Activated naive CD4-positive, alpha-beta T cell treated with anti-CD3 and anti-CD28 coated beads, Interleukin-2, amount 10 ng/mL, durations not matched to agents 7 days and 5 days (primary cell): ENCODE measurements at places on chromosomes 3 and 15.
A peak's percentile ranks its signal among the peaks of the same experiment; 100 is the strongest.

GRCh38 chr15:89433686-89434085 lies 62.7 kb downstream of the RHCG start:
- no peak overlapping the region for H3K27ac ChIP-seq
- no peak overlapping the region for H3K4me3 ChIP-seq
- H3K27me3 ChIP-seq: peaks cover 84% of the 10 kb centered on the region
- no peaks in the 10 kb centered on the region for H3K36me3 ChIP-seq
- peaks cover 4% of the 10 kb centered on the region for H3K4me1 ChIP-seq

DNA sequence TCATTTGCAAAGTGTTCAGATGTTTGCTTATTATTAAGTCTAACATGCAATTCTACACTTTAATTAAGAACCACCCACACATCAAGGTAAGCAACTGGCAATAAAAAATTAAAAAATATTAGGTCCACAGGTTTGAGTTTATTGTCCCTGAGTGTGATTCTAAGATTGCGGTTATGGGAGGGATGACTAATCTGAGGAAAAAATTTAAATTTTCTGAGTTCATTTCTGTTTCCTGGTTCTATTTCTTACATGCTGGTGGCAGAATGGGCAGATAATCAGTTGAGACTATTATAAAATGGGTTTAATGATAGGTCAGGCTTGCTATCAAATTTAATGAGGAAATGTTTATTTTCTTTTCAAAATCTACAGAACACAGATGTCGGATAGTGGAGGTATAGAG lies 105.9 kb downstream of the TP63 start:
- no peak overlapping the region for H3K4me3 ChIP-seq
- no peaks in the 10 kb centered on the region for H3K27me3 ChIP-seq
- no peaks in the 10 kb centered on the region for H3K36me3 ChIP-seq
- DNase-seq: no peak
- no peak overlapping the region for H3K27ac ChIP-seq

DNA sequence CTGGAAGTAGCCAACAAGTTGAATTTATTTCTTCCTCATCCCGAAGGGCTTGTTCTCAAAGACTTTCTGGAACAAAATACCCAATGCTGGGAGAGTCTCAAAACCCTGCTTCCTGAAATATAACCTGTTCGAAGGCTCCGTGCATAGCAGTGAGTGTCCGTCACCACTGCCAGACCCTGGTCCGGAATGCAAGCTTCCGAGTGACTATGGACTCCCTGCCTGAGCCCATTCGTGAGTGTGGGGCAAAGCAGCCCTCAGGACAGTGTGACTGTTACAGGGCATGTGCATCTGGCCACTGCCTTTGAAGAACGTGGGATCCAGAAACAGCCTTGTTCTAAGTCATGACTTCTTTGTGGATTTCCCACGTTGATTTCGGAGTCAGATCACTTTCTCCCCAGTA lies 214.5 kb upstream of the IGF1R start:
- no peak overlapping the region for H3K4me3 ChIP-seq
- DNase-seq: no peak
- H3K27me3 ChIP-seq: peaks cover 28% of the 10 kb centered on the region
- no peak overlapping the region for H3K27ac ChIP-seq

GRCh38 chr3:127422663-127423375 lies 135.0 kb upstream of the PRR20G start:
- no peaks in the 10 kb centered on the region for H3K36me3 ChIP-seq
- no peak for DNase-seq
- no peak overlapping the region for H3K27ac ChIP-seq
- no peaks in the 10 kb centered on the region for H3K4me1 ChIP-seq

GRCh38 chr15:100924436-100924835 lies 5.3 kb downstream of the LRRK1 start:
- no peaks in the 10 kb centered on the region for H3K36me3 ChIP-seq
- no peak overlapping the region for H3K4me3 ChIP-seq
- H3K27ac ChIP-seq: no peak overlapping the region
- peaks cover 17% of the 10 kb centered on the region for H3K4me1 ChIP-seq

- no peak overlapping the region for H3K27ac ChIP-seq
- no peak for DNase-seq
- peaks cover 33% of the 10 kb centered on the region for H3K36me3 ChIP-seq
- H3K4me1 ChIP-seq: peaks cover 3% of the 10 kb centered on the region
Observed at GRCh38 chr3:43081796-43082195, 24.1 kb downstream of the POMGNT2 start.

DNA sequence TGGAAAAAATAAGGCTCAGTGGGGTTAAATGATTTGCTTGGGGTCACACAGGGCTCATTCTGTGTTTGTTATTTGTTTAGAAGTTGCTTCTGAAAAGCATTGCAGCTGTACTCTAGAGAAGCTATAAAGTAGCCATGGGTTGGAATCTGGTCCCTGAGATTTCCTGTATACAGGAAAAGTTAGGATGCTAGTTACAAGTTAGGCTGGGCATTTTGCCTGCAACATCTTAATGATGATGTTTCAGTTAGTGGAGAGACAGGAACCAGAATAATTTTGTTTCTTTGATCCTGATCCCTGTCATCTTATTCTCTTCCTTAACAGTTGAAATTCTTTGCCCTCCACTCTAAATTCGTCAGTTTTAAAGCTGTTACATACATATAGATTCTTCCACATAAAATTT lies 445.3 kb downstream of the OTOL1 start:
- no peaks in the 10 kb centered on the region for H3K27me3 ChIP-seq
- no peak for DNase-seq
- no peak overlapping the region for H3K4me3 ChIP-seq
- no peak overlapping the region for H3K27ac ChIP-seq
- no peaks in the 10 kb centered on the region for H3K4me1 ChIP-seq
- no peaks in the 10 kb centered on the region for H3K36me3 ChIP-seq

DNA sequence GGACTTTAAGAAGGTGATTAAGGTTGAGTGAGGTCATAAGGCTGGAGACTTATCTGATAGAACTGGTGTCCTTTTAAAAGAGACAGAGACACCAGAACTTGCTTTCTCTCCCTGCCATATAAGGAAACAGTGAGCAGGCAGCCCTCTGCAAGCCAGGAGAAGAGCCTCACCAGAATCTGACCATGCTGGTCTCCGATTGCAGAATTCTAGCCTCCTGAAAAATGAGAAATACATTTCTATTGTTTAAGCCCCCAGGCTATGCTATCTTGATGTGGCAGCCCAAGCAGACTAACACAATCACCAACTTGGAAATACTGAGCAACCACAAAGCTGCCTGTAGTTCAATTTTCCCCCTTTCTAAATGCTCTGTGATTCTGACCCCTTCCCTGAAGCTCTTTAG lies 161.4 kb upstream of the RARB start:
- no peaks in the 10 kb centered on the region for H3K27me3 ChIP-seq
- no peak for DNase-seq
- no peaks in the 10 kb centered on the region for H3K4me1 ChIP-seq
- H3K36me3 ChIP-seq: no peaks in the 10 kb centered on the region

GRCh38 chr15:52567871-52568600 lies 794 bp downstream of the ARPP19 start:
- peak overlapping the region; percentile 98 for H3K27ac ChIP-seq
- H3K4me3 ChIP-seq: peak overlapping the region; percentile 93

GRCh38 chr3:120622870-120623726 lies 27.0 kb downstream of the NDUFB4 start:
- no peaks in the 10 kb centered on the region for H3K27me3 ChIP-seq
- H3K4me3 ChIP-seq: no peak overlapping the region
- no peaks in the 10 kb centered on the region for H3K36me3 ChIP-seq
- no peak overlapping the region for H3K27ac ChIP-seq
- H3K4me1 ChIP-seq: no peaks in the 10 kb centered on the region

GRCh38 chr3:82240322-82240721 lies 478.9 kb upstream of the GBE1 start:
- no peaks in the 10 kb centered on the region for H3K36me3 ChIP-seq
- H3K4me1 ChIP-seq: no peaks in the 10 kb centered on the region
